ENCODE measurements at places on chromosomes 12 and 14.

GRCh38 chr12:39835517-39836489, 216.2 kb upstream of the ABCD2 start:
- DNase-seq = no peak

DNA sequence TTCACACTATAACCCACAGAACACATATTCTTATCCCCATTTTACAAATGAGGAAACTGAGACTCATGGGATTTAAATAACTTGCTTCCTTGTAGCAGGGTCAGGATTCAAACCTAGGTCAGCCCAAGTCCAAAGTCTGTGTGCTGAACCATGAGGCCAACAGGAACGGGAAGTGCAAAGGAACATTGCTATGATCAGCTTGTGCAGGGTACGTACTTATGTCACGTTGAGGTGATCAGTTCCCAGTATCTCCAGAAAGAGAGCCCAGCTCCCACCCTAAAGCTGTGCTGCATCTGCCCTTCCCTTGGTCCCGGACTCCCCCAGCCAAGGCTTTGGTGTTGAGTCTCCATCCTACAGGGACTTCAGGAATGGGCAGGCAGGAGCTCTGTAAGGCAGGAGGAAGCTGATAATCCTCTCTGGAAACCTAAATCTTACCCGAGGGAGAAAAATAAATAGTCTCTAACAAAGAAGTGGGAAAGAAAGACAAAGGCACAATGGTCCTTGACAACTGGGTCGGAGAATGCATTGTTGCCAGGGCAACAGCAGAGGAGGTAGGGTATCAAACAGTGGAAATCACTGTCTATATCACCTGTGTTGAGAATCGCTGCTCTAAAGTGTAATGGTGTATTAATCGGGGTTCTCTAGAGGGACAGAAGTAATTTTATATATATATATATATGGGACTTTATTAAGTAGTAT, 82.5 kb upstream of the FICD start:
- no peak for DNase-seq

- no peak for DNase-seq
Observed at GRCh38 chr12:84694116-84694515, 218.5 kb downstream of the SLC6A15 start.

DNA sequence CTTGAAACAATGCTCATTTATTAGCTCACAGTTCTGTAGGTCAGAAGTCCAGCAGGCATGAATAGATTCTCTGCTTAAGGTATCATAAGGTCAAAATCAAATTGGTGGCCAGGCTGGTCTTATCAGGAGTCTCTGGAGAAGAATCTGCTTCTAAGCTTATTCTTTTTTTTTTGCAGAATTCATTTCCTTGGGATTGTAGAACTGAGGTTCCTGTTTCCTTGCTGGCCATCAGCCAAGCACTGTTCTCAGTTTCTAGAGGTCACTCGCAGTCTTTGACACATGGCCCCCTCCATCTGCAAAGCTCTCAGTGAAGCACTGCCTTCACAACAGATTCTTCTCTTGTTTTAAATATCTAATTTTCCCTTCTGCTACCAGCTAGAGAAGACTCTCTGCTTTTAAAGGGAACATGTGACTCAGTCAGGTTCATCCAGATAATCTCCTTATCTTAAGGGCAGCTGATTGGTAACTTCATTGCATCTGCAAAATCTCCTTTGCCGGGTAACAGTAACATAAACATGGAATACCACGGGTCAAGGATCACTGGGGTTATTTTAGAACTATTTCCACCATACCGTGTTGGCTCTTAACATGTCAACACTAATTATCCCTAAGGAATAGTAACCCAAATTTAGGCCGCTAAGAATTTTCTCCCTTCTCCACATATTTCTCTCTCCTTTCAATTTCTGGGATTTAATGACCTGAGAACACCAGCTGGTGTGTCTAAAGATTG, 25.3 kb downstream of the RHOJ start:
- DNase-seq = no peak

DNA sequence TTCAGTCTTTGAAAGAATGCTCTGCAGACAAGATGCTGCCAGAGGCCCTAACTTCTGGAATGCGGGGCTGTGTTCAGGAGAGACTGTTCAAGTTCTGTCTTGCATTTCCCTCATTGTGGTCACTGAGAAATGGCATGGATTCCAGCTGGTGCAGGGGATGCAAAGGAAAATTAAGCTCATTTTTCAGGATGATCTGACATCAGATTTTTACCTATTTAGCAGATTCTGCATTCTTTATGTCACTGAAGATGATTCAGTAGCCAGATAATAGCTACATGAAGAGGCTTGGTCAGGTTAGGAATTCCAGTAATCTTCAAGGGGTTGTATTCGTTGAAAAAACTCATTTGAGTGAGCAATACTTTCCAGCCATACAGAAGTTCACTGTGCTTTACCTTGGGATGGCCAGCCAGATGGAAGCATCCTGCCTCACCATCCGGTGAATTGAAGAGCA, 16.1 kb upstream of the MFAP5 start:
- no peak for DNase-seq

- no peak for DNase-seq
Observed at GRCh38 chr12:88067301-88067700, 38.1 kb upstream of the C12orf50 start.

GRCh38 chr14:35138585-35138984, 16.2 kb downstream of the PRORP start:
- no peak for DNase-seq

DNA sequence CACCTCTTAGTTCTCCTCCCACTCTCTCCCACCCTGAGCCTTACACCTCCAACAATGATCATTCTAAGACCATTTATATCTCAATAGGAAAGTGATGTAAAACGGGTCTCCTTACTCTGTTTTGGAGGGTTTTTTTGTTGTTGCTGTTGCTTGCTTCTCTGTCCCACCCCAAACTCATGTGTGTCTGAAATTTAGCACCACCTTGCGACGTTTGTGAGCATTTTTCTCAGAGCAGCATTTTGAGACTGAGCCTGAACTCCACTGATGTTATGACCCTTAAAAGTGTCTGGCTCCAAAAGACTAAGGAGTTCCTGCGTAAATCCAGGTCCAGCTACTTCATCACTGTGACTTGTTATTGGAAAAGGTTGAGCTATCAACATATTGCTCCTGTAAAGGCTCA, 155.0 kb downstream of the DAD1 start:
- no peak for DNase-seq

DNA sequence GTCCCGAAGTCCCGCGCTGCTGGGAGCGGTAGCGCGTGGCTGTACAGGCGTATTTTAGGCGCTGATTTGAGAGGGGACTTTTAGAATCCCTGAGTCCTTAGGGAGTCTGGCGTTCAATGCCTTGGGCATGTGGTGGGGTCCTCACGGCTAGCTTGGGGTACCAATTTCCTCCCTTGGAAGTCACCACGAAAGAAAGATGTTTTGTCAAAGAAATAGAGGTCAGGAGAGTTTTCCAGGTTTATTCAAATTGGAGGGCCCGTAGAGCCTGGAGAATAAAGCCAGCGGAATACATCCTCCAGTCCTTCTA, 63.9 kb downstream of the KLHL28 start:
- DNase-seq = no peak

All from CD4-positive, alpha-beta T cell treated with Interleukin-15 for 1 hour (primary cell).